ENCODE measurements at places on chromosomes 5 and 9. TPM values are rescaled to one million over a fixed set of nuclear protein-coding genes. Genes with fewer than 3 reads are reported as not detected.

PCDHB4 gene
- total RNA-seq = not detected

CARTPT gene
- not detected for total RNA-seq

GPSM1 gene
- total RNA-seq = 2.9 TPM

STPG3 gene
- total RNA-seq = not detected

MUSK gene
- total RNA-seq = not detected

TAS2R1 gene
- total RNA-seq = not detected

FAM221B gene
- total RNA-seq = not detected

OMD gene
- not detected for total RNA-seq

DNA sequence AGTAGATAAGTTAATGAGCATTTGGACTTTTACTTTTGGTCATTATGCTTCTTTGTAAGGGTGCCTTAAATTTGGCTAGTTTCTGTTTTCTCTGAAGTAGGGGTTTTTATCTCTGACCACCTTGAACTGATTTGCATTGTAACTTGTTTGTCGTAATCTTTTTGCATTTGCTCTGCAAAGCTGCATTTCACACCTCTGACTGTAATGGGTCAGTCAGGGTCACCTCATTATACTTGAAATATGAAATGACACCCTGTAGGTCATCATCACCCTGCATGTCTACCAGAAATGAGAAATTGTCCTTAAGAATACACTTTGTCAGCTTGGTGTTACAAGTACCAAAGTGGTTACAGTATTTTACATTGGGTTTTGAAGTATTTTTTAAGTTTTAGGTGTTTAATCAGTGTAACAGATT is 74.0 kb downstream of the KCNN2 start:
- no peaks in the 10 kb centered on the region for H3K27me3 ChIP-seq
- H3K4me1 ChIP-seq = no peaks in the 10 kb centered on the region
- no peak for DNase-seq

- no peak overlapping the region for H3K27ac ChIP-seq
- no peak overlapping the region for H3K4me3 ChIP-seq
- peaks cover 6% of the 10 kb centered on the region for H3K27me3 ChIP-seq
These were observed 29.2 kb downstream of the MRPL36 start for GRCh38 chr5:1770443-1770802.

- H3K4me3 ChIP-seq = no peak overlapping the region
- DNase-seq = no peak
- no peaks in the 10 kb centered on the region for H3K27me3 ChIP-seq
- no peak overlapping the region for H3K27ac ChIP-seq
- H3K36me3 ChIP-seq = no peaks in the 10 kb centered on the region
- peaks cover 4% of the 10 kb centered on the region for H3K4me1 ChIP-seq
These were observed 6.4 kb upstream of the ANKRD31 start for GRCh38 chr5:75243100-75243499.

- no peak for DNase-seq
- no peaks in the 10 kb centered on the region for H3K27me3 ChIP-seq
- H3K4me3 ChIP-seq = no peak overlapping the region
- H3K36me3 ChIP-seq = no peaks in the 10 kb centered on the region
- no peak overlapping the region for H3K27ac ChIP-seq
- H3K4me1 ChIP-seq = no peaks in the 10 kb centered on the region
These were observed 24.7 kb upstream of the TMEM250 start for GRCh38 chr9:136143215-136144001.

DNA sequence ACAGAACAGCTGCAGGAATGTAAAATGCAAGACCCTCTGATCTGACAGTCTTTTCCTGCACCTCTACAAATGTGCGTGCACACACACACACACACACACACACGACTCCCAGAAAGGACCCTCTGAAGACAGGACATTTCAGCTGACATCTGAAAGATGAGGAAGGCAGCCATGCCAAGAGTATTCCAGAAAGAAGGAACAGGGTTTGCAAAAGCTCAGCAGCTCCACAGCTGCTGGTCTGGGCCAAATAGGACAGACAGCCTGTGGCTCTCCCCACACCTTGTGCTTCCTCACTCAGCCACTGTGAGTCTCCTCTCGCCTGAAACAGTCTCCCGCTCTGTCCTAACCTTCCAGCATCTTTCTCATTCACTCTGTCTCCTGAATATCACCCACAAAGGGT is 189.0 kb downstream of the PALM2AKAP2 start:
- peak overlapping the region; percentile 44 for H3K4me3 ChIP-seq
- peaks cover 17% of the 10 kb centered on the region for H3K36me3 ChIP-seq
- H3K27ac ChIP-seq = peak overlapping the region; percentile 92
- peaks cover 77% of the 10 kb centered on the region for H3K4me1 ChIP-seq
- no peak for DNase-seq

DNA sequence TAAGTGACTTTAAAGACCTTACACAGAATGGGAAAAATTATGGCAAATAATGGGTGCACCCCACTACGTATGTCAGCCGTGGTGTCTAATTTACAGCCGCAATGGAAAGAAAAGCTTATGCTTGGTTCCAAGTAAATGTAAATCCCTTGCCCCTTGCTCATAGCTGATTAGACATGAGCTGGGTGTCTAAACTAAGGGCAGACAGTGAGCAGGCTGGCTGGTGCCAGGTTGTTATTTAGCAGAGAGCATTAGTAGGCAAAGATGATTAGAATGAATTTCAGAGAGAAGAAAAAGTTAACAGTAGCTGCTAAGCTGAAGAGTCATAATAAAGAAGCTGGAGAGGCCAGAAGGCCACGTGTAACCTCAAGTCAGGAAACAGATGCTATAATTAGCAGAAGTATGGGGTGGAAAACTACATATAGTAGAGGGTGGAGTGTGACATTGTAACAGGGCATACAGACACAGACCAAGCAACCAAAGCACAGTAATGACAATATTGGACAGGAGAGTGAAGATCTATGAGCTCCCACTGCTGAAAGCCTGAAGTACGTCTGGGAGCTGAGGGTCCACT is 257.7 kb downstream of the MCTP1 start:
- no peak overlapping the region for H3K4me3 ChIP-seq
- DNase-seq = no peak
- peaks cover 26% of the 10 kb centered on the region for H3K4me1 ChIP-seq
- no peaks in the 10 kb centered on the region for H3K36me3 ChIP-seq

- H3K36me3 ChIP-seq = no peaks in the 10 kb centered on the region
- H3K4me3 ChIP-seq = no peak overlapping the region
- DNase-seq = no peak
- no peak overlapping the region for H3K27ac ChIP-seq
These were observed 8.0 kb downstream of the GFPT2 start for GRCh38 chr5:180345186-180345585.

- DNase-seq = no peak
- H3K4me1 ChIP-seq = no peaks in the 10 kb centered on the region
- no peak overlapping the region for H3K4me3 ChIP-seq
- no peaks in the 10 kb centered on the region for H3K36me3 ChIP-seq
- H3K27me3 ChIP-seq = peaks cover 6% of the 10 kb centered on the region
These were observed 7.6 kb upstream of the GRPEL2 start for GRCh38 chr5:149337736-149338135.

GRCh38 chr5:147782110-147783028 is at the start of gene JAKMIP2:
Gene JAKMIP2 (minus strand): TSS chr5:147782728. CDS start chr5:147671806, 110,922 bp downstream.
- peak within 1 kb of the TSS; percentile 98 for H3K27ac ChIP-seq
- H3K4me3 ChIP-seq = peak within 1 kb of the TSS; percentile 93
- H3K36me3 ChIP-seq = no peaks in the 10 kb centered on the region
- peaks cover 5% of the 10 kb centered on the region for H3K27me3 ChIP-seq

- no peak overlapping the region for H3K27ac ChIP-seq
- no peak overlapping the region for H3K4me3 ChIP-seq
- H3K27me3 ChIP-seq = peaks cover 20% of the 10 kb centered on the region
- no peaks in the 10 kb centered on the region for H3K4me1 ChIP-seq
These were observed 46.6 kb upstream of the IRX4 start for GRCh38 chr5:1929108-1929991.

- peaks cover 4% of the 10 kb centered on the region for H3K36me3 ChIP-seq
- peaks cover 15% of the 10 kb centered on the region for H3K4me1 ChIP-seq
These were observed 18.4 kb downstream of the CARD19 start for GRCh38 chr9:93114169-93114983.

DNA sequence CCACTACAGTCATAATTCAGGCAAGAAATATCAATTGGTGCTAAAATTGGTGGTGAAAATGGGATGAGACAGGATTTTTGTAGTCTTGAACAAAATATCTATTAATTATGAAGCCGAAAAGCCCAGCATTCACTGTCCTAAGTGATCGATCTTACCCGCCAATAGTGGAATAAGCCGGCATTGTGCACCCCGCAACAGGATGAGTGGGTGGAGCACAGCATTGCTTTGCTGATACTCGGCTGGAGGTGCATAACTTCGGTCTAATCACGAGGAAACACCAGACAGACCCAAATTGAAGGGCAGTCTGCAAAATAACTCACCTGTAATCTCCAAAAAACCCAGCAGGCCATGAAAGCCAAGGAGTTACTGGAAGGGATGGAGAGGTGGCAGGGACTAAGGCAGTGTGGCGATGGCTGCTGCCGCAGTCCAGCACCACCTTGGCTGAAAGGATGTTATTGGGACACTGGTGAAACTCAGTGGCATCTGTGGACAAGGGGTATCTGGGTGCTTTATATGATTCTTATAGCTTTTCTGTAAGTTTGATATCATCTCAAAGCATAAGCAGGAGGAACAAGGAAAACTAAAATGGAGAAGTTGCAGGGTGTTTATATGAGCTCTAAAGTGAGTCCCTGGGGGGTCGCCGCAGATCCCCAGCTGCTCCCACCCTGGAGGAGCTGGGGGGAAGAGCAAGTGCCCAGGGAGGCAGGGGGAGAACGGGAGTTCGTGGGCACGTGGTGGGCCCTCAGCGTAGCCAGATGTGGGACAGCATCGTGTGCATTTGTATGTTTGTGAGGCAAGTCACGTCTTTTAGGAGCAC is 45.2 kb downstream of the AHRR start:
- peak overlapping the region; percentile 43 for H3K27ac ChIP-seq
- no peak for DNase-seq
- H3K4me1 ChIP-seq = peaks cover 44% of the 10 kb centered on the region
- H3K4me3 ChIP-seq = no peak overlapping the region
- peaks cover 74% of the 10 kb centered on the region for H3K36me3 ChIP-seq
